Parietal lobe (tissue), 2 donors: ENCODE measurements at places on chromosomes 16 and 17. TPM values are rescaled to one million over a fixed set of nuclear protein-coding genes. Genes with fewer than 3 reads are reported as not detected.

The COPZ2 gene
- total RNA-seq, result not detected

The CLEC3A gene
- not detected for total RNA-seq

The CCL7 gene
- total RNA-seq, result not detected

The FAM83G gene
- total RNA-seq, result 0.31 TPM

The CCDC200 gene
- total RNA-seq, result not detected

The ARL2BP gene
- 61.7 TPM for total RNA-seq

The CDRT15 gene
- not detected for total RNA-seq

The KRTAP16-1 gene
- not detected for total RNA-seq

The ENPP7 gene
- not detected for total RNA-seq

The STAT5A gene
- 0.94 TPM for total RNA-seq

The GPS1 gene
- 78.9 TPM for total RNA-seq

The KRT24 gene
- total RNA-seq, result not detected

The ADAD2 gene
- total RNA-seq, result not detected

The ARMC5 gene
- 8.8 TPM for total RNA-seq

The ABHD15 gene
- 0.63 TPM for total RNA-seq

The TBC1D24 gene
- total RNA-seq, result 31.3 TPM

The ARL17A gene
- 44.8 TPM for total RNA-seq

The TMEM235 gene
- not detected for total RNA-seq

The SMTNL2 gene
- 5.6 TPM for total RNA-seq

The ATAD5 gene
- 13.1 TPM for total RNA-seq

The SLC7A6OS gene
- total RNA-seq, result 29.1 TPM

The PPP1R1B gene
- total RNA-seq, result 16.3 TPM

The CHD9NB gene
- total RNA-seq, result not detected

The PSMB3 gene
- 104 TPM for total RNA-seq

The GPR142 gene
- total RNA-seq, result not detected

The OTOP3 gene
- total RNA-seq, result not detected

The CD300LB gene
- not detected for total RNA-seq

The BCL6B gene
- 3.1 TPM for total RNA-seq

The KCNH6 gene
- not detected for total RNA-seq

The PMFBP1 gene
- total RNA-seq, result 1.6 TPM

The KCNAB3 gene
- total RNA-seq, result 7.5 TPM

The CMC2 gene
- 48.5 TPM for total RNA-seq

The KRTAP4-5 gene
- not detected for total RNA-seq

The EME1 gene
- total RNA-seq, result 3.4 TPM

The C17orf50 gene
- total RNA-seq, result not detected

The KCNJ16 gene
- total RNA-seq, result 2.5 TPM

The SHISA6 gene
- 8.8 TPM for total RNA-seq

The CDH3 gene
- 10.6 TPM for total RNA-seq

The CDH13 gene
- 50.1 TPM for total RNA-seq
